Stimulated activated CD8-positive, alpha-beta memory T cell treated with anti-CD3 and anti-CD28 coated beads, Interleukin-4, amount 100 ng/mL, for 1 hour (primary cell): ENCODE measurements at places on chromosomes 2 and 18.

DNA sequence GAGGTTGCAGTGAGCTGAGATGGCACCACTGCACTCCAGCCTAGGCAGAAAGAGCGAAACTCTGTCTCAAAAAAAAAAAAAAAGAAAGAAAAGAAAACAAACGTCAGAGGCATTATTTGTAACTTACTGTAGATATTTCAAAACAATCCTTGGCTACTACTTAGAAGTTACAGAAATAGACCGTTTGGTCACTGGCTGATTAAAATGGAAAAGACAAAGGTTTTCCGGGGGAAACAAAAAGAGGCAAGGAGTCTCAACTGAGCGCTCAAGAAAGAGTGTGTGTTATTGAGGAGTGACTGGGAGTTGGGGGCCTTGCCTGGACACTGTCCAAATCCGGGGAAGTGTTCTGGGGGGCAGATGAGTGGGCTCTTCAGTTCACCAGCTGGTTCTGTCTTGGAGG is 47.6 kb downstream of the TEX44 start:
- no peak for DNase-seq

DNA sequence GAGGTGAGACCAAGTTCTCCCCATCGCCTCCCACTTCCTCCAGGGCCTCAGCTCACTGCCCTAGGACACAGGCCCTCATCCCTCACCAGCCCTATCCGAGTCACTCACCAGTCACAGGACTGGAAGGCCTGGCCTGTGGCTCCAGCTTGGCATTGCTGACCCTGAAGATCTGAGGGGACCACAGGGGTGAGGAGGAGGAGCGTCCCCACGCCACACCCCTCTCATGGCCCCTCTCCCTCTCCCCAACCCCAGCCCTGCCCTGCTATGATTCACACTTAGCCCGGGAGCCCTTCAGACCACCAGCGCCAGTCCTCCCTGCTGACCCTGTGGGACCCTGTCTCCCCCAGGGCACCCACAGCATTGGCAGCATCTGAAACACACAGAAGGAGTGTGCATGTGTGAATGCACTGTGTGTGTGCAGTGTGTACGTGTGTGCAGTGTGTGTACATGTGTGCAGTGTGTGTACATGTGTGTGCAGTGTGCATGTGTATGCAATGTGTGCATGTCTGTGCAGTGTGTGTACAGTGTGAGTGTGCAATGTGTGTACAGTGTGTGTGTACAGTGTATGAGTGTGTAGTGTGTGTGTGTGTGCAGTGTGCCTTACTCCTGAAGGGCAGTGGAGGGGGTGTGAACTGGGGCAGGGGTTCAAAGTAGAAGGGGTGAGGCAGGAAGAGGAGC is 29.4 kb upstream of the ANKRD62 start:
- no peak for DNase-seq

- DNase-seq, result no peak
These were observed 58.6 kb upstream of the LYPD6B start for GRCh38 chr2:148979919-148980277.

GRCh38 chr2:136049991-136050920 is 64.8 kb upstream of the DARS1 start:
- no peak for DNase-seq

GRCh38 chr18:676069-676468 is 18.6 kb downstream of the TYMS start:
- no peak for DNase-seq

GRCh38 chr18:37922162-37922561 is 356.6 kb upstream of the CELF4 start:
- DNase-seq, result no peak

- no peak for DNase-seq
These were observed 20.1 kb upstream of the FANCL start for GRCh38 chr2:58261209-58261608.

DNA sequence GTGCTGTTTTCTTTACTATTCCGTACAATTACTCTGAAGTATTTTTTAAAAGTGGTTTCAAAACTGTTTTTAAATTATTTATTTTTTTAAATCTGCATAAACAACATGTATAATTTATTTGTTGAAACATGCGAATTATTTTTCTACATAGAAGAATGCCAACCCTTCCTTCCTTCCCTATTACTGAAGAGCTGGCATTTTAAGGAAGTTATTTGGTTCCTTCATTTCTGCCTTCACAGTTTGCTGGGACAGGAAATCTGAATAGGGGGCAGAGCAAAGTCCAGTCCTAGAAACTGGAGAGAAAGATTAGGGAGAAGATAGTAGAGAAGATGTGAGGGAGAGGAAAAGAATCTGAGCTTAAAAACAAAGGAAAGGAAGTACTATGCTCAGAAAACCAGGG is 146.7 kb upstream of the ACVR2A start:
- no peak for DNase-seq

DNA sequence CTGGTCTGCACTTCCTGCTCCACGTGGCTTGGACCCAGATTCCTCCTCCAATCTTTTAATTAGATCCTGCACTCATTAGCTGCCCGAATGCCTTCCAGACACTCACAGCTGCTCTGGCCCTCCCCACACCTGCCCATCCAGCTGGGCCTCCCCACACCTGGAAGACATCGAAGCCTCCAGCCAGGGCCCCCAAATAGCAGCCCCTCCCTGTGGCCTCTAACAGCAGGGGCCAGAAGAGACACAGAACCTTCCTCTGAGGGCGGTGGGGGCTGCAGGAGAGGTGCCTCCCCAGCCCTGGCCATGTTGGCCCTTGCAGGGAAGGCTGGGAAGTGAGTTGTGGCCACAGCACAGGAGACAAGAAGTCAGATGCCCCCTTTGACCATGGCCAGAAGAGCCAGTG is 252.8 kb downstream of the DYSF start:
- no peak for DNase-seq

GRCh38 chr2:218805627-218806026 is 23.7 kb downstream of the CYP27A1 start:
- DNase-seq, result no peak

DNA sequence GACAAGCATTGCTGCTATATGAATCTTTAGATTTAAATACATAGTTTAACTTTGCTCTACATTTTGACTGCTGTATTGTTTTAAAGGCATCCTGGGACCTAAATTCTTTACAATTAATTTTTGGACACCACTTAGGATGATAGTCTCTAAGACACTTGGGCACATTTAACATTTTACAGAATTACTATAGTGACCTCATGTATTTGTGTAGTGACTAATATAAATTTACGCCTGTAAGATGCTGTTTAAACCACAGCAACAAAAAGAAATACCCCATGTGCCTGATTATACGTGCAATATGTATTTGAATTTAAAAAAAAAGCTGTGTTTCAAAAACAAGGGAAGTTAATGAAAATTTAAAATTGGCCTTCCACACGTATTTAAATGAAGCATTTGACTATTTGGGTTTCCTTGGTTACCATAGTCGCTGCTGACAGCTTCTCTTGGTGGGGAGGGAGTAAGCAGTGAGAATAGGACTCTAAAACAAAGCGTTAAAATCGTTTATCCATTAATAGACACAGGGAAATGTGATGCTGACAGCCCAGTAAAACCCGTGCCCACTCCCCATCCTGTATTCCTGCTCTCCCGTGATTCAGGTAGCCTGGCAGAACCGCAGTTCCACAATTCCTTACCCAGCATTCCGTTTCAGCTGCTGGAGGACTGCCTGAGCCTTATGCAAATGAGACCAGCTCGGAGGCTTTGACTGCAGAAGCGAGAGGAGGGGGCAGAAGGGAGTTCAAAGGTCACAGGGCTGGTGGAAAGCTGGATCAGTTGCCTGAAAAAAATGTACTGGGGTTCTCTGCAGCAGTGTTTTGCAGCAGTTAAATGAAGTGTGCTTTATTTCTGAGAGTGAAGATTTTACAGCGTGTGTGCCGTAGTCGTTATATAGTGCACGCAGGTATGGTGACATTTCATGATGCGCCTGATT is 104.3 kb downstream of the CSRNP3 start:
- no peak for DNase-seq
